Pulmonary artery endothelial cell (primary cell): ENCODE measurements at places on chromosomes 5 and 9.

DNA sequence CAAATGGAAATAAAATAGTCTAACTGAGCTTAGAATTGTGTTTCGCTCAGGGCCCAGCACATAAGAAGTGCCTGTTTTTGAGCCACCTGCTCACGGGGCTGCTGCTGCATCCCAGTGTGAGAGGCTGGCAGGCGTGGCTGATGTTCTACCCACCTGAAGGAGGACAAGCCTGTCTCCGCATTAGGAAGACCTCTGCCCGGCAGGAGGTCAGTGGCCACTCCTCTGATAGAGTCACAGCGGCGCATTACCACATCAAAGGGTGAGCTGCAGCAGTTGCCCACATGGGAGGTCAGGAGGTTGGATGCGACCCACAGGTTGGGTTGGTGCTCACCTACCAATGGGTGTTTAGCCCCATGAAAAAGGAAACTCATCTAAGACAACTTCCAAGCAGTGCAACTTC lies 3.7 kb upstream of the SLC6A7 start:
- no peak for DNase-seq

GRCh38 chr5:67347821-67348220 lies 151.2 kb upstream of the CD180 start:
- DNase-seq = no peak

DNA sequence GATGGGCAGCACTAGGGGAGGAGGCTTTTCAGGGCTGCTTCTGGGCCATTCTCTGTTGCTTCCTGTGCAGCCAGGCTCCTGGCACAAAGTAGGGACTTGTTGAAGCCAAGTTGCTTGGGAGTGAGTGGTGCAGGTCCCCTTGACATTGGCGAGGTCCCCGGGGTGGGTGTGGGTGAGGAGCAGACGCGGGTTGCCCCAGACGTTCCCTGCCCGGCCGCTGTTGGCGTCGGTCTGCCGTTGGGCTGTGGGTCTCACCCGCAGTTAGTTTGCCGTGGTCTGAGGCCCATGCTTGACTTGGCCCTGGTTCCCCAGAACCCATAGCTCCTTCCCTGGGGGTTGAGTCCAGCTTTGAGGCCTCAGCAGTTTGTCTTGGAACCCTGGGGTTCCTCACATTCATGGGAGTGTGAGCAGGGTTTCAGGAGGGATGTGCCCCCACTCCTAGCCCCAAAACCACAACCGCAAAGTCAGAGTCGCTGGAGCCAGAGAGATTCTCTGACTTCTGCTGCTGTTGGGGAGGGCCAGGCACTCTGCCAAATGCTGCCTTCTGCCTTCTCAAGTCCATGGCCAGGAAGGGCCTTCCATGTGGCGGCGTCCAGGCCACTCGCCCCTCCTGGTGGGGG lies 77.5 kb downstream of the RXRA start:
- no peak for DNase-seq

DNA sequence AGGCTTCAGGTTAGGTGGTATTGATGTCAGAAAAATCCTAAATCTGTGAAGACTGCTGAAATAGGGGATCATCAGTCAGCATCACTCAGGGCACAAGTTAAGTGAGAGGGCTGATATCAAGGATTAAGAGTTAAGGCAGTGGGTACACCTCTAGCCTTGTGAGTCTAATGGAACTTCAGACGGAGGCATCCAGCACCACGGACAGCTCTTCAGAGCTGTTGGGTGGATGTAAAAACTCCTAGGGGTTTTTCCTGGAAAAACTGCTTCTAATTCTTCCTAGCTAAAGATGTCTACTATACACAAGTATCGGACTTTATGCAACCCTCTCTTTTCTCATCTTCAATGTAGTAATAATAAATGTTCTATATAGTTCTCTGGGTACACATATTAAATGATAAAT lies 165.9 kb downstream of the SH3GL2 start:
- DNase-seq = no peak

GRCh38 chr9:105662184-105663104 lies at the start of gene TAL2:
TSS of gene TAL2 (plus strand) at chr9:105662457. CDS start at chr9:105662497, 40 bp downstream.
- DNase-seq = no peak

GRCh38 chr5:149735066-149735465 lies 5.0 kb downstream of the PPARGC1B start:
- no peak for DNase-seq

DNA sequence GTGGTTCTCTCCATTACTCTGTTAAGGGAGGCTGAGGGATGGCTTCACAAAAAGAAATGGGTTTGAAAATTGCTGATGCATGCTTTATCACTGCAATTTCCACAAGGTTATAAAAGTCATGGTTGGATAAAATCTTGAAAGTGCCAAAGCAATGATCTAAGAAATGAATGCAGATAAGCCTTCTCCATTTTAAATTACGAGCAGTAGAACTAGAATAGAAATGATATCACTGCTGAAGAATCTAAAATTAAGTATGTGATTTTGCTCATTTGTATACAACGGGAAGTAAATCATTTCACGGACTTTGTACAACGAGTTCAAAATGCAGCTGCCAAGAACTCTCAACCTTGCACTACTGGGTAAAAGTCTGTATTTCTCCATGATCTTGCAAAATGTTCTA lies 299.0 kb downstream of the PRELID2 start:
- no peak for DNase-seq

DNA sequence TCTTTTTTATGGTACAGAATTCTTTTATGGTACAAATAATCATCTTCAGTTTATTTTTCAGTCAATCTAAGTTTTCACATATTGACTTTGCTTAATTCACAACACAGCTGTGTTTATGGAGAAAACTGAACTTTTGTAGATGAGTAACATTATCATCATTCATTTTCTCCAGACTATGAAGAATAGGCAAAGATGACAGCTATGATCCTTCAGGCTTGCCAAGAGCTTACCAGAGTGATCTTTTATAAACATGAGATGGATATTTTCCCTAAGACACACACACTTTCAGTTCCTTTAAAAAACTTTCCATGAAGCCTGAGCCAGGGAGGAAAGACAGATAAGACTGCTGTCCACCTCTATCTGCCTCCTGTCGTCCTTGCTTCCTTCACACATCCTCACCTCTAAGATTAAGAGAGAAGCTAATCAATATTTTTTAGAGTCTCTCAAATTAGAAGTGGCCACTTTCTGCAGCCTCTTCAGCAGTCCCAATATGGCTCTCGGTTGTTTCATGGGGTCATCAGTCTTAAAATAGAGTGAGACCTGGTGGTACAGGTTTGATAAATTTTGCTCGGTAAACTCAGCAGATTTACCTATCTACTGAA lies 108.1 kb upstream of the SLC27A6 start:
- DNase-seq = no peak

DNA sequence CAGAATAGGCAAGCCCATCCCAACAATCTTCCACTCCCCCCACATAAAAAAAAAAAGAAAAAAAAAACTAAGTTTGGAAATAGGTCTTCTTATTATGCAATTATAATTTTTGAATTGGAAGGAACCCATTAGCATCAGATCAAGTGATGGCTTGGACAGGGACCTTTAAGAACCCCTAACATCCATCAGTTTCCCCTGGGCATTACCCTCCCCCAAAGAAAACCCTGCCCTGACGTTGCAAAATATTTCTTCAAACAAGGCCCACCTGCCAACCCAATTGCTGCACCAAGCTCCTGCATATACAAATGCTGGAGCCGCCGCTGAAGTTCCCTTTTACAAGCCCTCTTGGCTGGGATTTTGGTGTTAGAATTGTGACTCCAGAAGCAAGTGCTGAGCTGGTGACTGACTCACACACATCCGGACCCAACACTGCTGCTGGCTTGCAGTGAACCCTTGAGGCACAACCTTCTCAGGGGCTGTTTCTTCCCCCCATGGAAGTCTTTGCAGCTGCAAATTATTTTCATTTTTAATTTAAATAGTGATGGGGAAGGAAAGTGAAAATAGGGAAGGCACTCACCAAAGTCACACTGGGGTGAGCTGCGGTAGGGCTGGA lies 56.1 kb upstream of the AFAP1L1 start:
- DNase-seq = no peak
